ENCODE measurements at places on chromosomes 12 and 14.
A peak's percentile ranks its signal among the peaks of the same experiment; 100 is the strongest.

- DNase-seq: no peak
Measured at GRCh38 chr12:48419116-48419935, 53.0 kb upstream of the ANP32D start.

GRCh38 chr12:117347588-117347987 lies 13.8 kb downstream of the NOS1 start:
- peak; percentile 51 for DNase-seq

DNA sequence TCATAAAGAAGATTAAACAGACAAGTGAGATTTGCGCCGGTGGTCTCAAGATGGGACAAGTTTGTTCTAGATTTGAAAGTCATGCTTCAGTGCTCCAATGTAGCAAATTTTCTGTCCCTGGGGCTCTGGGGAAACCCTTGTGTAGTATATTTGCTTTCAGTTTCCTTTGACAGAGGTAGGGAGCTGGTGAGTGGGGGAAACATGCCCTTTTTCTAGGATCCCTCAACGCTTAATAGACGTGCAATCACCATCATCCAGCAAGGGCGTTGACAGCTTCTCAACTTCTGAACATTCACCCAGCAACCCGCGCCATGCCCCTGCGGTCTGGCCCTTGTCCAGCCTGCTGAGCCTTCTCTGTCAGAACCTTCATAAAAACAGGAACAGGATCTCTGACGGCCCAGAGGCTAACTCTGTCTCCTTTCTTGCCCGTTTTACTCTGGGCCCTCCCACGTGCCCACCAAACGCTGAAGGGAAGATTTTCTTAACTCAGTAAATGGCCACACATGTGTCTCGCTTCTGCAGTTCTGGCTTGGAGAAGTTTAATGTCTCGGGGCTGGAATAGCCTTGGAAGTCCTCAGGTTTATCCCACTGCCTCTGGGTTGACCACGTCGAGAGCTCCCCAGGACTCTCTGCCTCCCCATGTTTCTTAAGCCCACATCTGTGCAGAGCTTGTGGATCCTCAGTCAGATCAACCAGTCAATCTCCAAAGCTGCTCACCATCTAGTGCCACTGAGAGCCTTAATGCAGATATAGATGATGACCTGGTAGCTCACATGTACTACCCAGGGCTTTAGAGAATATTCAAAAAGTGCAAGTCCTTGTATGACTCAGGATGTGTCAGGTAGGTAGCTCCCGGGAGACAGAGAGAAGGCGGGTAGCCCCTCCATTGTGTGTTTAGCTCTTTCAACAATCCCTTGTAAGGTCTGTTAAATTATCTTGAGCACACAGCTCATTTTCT lies 58.1 kb upstream of the CCND2 start:
- DNase-seq: peak; percentile 38

- no peak for DNase-seq
Measured at GRCh38 chr12:92382383-92382878, 236.8 kb upstream of the BTG1 start.
